ENCODE measurements at places on chromosomes 2 and 18.

DNA sequence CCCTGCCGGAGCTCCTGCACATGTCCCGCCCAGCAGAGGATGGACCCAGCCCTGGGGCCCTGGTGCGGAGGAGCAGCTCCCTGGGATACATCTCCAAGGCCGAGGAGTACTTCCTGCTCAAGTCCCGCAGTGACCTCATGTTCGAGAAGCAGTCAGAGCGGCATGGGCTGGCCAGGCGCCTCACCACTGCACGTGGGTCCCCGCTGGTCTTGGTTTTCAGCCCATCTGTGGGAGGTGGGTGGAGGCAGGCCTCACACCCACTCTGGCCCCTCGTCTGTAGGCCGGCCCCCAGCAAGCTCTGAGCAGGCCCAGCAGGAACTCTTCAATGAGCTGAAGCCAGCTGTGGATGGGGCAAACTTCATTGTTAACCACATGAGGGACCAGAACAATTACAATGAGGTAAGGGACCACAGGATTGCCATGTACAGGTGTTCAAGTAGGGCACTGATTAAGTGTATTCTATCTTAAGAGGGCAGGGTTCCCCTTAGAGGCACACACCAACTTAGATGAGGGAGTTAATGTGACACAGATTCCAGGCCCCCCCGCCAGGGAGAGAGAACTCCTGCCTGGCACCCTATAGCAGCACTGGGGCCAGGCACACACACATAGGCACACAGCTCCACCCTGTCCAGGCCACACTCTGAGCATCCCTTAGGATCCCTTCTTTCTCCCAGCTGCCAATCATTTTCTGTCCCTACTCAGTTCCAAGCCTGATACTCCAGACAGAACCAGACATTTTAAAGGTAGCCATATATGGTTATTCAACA lies 5.4 kb upstream of the CHRNG start:
- no peak for DNase-seq

DNA sequence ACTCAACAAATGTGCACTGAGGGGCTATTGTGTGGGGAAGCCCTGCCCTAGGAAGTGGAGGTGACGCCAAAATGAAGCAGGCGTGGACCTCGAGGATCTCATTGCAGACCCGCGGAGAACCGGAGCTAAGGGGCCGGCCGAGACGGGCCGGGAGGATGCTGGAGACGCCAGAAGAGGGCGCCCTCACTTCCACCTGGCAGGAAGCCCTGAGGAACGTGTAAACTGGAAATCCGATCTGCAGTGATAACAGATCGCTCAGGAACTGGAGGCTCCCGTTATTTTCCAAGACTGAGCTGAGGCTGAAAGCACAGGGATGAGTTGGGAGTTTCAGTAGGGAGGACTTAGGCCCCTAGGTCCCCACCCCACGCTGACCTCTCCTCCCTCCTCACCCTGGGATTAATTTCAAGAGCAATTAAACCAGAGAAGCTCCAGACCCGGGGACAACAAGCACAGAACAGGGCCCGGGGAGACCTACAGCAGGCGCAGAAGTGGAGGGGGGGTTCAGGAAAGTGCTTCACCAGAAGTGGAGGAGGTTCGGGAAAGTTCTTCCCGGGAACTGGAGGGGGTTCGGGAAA lies 7.7 kb upstream of the COL6A3 start:
- DNase-seq = peak; percentile 59

DNA sequence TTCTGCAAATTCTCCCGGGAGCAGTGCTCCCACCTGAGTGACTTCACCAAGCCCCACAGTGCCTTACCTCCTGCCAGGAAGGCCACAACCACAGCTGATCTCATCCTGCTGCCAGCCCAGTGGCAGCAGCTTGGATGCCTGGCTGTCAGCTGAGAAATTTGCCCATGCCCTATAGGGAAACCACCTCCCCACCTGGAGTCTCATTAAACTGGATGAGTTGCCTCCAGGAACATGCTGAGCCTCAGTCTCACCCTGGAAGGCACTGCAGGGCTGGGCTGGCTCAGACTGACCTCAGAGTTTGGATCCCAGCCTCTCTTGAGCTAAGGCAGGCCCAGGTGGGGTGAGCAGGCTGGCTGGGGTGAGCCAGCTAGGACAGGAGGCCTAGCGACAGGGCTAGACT lies 23.3 kb downstream of the REEP1 start:
- no peak for DNase-seq

DNA sequence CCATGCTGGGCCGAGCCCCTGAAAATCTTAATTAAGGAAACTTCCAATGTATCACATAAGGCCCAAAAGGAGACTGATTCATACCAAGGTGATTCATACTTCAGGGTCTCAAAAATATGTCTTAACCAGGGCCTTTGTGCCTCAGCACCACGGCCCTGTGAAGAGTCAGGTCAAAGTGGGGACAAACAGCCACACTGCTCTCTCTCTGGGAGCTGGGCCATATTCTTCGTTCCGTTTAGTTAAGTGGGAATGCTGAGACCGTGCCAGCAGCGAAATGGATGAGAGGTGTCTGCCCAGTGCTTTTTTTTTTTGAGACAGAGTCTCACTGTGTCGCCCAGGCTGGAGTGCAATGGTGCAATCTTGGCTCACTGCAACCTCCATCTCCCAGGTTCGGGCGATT lies 9.3 kb upstream of the PTMA start:
- DNase-seq = no peak

DNA sequence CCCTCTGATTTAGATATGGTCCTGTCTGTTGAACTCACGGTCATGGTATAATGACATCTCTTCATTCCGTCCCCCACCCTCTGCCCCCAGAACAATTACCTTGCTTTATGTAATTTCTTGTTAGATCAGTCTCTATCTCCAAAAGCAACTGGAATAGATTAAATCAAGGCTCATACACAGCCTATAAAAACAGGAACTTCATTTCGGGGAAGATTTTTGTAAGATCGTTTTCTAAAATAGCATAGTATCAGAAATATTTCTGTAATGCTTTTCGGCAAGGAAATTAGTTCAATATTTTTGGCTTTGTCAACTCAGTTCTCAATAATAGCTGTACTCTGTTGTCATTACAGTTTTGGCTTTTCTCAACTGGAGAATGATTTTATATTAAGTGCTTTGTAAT lies 157.2 kb downstream of the FMNL2 start:
- DNase-seq = no peak

- no peak for DNase-seq
Observed at GRCh38 chr18:24947521-24948305, 404.3 kb downstream of the ZNF521 start.

- no peak for DNase-seq
Observed at GRCh38 chr2:113032737-113033136, 19.9 kb downstream of the IL36B start.

GRCh38 chr18:69401226-69401971 lies 711 bp downstream of the DOK6 start:
- no peak for DNase-seq

- DNase-seq = no peak
Observed at GRCh38 chr2:47664817-47665216, 118.1 kb upstream of the MSH6 start.

DNA sequence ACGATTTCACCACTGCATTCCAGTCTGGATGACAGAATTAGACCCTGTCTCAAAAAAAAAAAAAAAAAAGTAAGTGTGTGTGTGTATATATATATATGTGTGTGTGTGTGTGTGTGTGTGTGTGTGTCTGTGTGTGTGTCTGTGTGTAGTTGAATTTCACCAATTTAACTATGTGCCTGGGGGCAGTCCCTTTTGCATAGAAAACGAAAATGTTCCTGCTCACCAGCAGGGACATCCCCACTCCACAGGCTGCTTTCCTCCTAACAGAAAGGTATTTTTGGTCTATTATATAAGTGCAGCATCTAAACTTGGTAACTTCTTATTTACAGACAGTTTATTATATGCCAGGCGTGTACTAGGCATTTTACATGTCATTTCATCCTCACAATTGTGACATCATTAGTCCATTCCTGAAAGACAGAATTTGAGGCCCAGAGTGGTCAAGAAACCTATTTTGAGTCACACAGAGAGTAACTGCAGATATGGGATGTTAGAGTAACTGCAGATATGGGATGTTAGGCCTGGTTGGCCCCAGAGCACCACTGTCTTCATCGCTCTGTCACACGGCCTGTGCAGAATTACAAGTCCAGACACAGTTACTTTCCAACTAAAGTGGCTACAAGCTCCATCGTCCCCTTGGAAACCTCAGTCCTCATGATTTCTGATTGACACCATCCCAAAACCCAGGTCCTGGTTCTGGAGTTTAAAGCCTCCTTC lies 9.3 kb upstream of the TTL start:
- DNase-seq = no peak

- DNase-seq = no peak
Observed at GRCh38 chr2:12330916-12331315, 385.8 kb upstream of the TRIB2 start.

DNA sequence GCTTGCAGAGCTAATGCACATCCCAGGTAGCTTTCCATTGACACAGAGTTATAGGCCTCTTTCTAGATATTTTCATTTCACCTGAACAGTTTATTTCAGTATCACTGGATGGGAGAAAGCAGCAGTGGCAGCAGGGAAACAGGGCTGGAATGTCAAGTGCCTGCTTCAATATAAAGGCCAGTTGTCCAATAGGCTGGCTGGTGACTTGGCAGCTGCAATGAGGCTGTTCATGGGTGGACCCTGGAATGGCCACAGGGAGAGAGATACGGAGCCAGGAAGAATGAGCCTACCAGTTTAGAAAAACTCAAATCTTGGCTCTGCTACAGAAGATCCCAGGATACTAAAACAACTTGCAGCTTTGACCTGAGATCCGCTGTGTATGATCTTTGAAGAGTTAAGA lies 185.0 kb downstream of the BCL11A start:
- DNase-seq = no peak

- no peak for DNase-seq
Observed at GRCh38 chr2:134233728-134234136, 20.1 kb upstream of the MGAT5 start.

GRCh38 chr2:13009027-13009642 lies 292.4 kb downstream of the TRIB2 start:
- no peak for DNase-seq

DNA sequence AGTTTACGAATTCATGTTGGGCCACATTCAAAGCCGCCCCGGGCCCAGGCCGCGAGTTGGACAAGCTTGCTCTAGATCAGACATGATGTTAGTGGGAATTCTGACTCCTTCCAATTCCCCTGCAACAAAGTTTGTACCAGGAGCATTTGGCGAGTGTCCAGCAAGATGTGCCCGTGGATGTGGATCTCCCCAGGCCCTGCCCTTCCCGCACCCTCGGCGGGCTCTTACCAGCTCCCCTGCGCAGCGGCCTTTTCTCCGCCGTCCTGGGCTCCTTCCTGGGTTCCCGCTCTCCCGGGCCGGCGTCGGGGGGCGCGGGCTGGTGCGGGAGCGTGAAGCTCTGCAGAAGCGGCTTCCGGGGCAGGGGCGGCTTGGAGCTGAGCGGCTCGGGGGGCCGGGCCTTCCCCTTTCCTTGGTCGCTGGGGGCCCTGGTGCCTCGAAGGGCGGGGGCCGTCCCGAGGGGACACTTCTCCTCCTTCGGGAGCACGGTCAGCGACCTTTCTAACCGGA lies 90.8 kb upstream of the MGAT4A start:
- no peak for DNase-seq
